Small intestine (tissue), 16 donors: ENCODE measurements at places on chromosomes 4 and X.

DNA sequence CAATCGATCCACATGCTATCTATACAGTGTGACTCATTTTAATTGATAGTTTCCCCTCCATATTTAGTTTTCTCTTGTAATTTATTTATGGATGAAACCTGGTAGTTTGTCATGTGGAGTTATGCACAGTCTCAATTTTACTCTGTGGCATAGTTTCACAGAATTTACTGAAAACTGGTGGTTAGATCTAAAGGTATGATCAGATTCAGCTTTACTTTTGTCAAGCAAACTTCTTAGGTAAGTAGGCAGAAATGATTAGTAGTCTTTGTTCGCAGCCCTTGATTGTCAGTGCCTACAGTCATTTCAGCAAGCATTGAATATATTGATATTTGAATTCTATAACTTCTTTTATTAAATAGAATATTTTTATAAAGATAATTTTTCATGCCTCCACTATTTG is 2.5 kb downstream of the ADD1 start:
- no peaks in the 10 kb centered on the region for H3K27me3 ChIP-seq
- H3K36me3 ChIP-seq = no peaks in the 10 kb centered on the region
- H3K4me3 ChIP-seq = no peak overlapping the region
- peaks cover 5% of the 10 kb centered on the region for H3K4me1 ChIP-seq
- no peak for DNase-seq

DNA sequence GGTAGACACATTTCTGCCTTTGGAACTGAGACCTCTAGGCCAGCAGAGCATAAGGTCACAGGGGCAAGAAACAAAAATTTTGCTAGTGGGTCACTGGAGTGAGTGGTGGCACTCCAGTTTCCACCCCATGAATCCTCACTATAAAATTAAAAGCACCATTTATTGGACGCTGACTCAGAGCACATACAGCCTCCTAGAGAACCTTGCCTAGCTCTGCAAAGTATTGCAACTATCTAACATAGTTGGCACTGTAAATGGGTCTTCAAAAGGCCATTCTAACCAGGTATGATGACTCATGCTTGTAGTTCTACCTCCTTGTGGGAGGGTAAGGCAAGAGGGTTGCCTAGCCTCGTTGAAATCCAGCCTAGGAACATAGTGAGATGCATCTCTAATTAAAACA is 25.1 kb downstream of the RRAGB start:
- no peaks in the 10 kb centered on the region for H3K27me3 ChIP-seq
- H3K4me1 ChIP-seq = no peaks in the 10 kb centered on the region
- H3K27ac ChIP-seq = no peak overlapping the region

GRCh38 chrX:132505116-132505515 is 16.3 kb upstream of the MBNL3 start:
- DNase-seq = peak; percentile 71
- no peaks in the 10 kb centered on the region for H3K4me1 ChIP-seq
- no peaks in the 10 kb centered on the region for H3K27me3 ChIP-seq
- no peaks in the 10 kb centered on the region for H3K36me3 ChIP-seq

GRCh38 chr4:174869339-174869738 is 40.3 kb upstream of the GLRA3 start:
- no peak overlapping the region for H3K27ac ChIP-seq
- no peak overlapping the region for H3K4me3 ChIP-seq
- DNase-seq = no peak
- no peaks in the 10 kb centered on the region for H3K36me3 ChIP-seq

DNA sequence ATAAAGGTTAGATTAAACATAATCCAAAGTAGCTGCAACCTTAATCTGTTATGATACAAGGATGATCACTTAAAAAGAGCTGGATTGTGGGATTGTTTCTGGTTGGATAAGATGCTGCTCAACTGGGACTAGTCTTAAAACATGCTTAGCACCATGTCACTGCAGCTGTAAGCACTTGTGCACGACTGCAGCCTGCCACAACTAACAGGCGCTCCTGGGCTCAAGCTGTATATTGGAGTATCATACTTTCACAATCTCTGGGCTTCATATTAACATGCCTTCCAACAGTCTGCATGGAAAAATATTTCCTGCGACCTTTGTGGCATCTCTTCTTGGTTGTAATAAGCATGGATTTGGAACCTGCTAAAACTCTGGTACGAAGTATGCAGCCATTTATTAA is 493.0 kb upstream of the PITX2 start:
- no peaks in the 10 kb centered on the region for H3K4me1 ChIP-seq
- H3K27me3 ChIP-seq = no peaks in the 10 kb centered on the region
- no peaks in the 10 kb centered on the region for H3K36me3 ChIP-seq
- H3K4me3 ChIP-seq = no peak overlapping the region
- no peak overlapping the region for H3K27ac ChIP-seq

DNA sequence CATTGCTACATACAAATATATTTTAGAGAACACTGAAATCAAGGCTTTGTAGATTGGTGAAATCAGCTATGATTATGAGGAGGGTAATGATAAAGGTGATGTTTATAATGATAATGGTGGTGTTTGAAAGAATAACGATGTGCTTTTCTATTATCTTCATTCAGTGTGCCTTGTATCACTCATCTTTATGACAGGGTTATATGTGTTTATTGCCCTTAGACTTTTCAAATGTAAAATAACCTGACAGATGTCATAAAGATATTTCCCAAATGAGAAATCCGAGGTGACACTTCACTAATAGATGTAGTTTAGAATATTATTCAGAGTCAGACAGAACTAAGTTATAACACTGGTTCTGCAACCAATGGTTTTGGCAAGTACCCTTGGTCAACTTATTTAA is 323.0 kb upstream of the SPANXN4 start:
- H3K36me3 ChIP-seq = no peaks in the 10 kb centered on the region
- no peak for DNase-seq
- no peak overlapping the region for H3K4me3 ChIP-seq
- no peaks in the 10 kb centered on the region for H3K4me1 ChIP-seq
- H3K27me3 ChIP-seq = no peaks in the 10 kb centered on the region
